ENCODE measurements at places on chromosomes 4 and X.

DNA sequence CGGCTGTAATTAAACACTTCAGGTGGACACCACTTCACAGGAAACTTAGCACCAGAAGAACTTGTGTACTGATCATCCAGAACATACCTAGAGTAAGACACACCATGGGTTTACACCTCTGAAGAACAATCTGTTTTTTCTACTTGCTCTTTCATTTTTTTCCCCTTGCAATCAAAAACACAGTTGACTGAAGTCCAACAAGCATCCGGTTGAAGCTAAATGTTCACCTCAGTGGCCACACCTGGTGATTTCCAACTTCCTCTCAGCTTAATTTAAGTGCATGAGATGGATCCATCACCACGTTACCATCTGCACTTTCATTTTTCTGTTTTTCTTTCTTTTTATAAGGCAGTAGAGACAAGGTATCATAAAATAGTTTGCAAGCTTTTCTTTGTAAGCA is 4.9 kb upstream of the TXK start:
- H3K4me3 ChIP-seq = peak overlapping the region; percentile 20
- H3K27ac ChIP-seq = peak overlapping the region; percentile 69
- peaks cover 64% of the 10 kb centered on the region for H3K4me1 ChIP-seq
- no peaks in the 10 kb centered on the region for H3K27me3 ChIP-seq

GRCh38 chrX:6778544-6779503 is 243.9 kb upstream of the VCX3A start:
- no peaks in the 10 kb centered on the region for H3K36me3 ChIP-seq
- no peak for DNase-seq
- no peaks in the 10 kb centered on the region for H3K4me1 ChIP-seq

DNA sequence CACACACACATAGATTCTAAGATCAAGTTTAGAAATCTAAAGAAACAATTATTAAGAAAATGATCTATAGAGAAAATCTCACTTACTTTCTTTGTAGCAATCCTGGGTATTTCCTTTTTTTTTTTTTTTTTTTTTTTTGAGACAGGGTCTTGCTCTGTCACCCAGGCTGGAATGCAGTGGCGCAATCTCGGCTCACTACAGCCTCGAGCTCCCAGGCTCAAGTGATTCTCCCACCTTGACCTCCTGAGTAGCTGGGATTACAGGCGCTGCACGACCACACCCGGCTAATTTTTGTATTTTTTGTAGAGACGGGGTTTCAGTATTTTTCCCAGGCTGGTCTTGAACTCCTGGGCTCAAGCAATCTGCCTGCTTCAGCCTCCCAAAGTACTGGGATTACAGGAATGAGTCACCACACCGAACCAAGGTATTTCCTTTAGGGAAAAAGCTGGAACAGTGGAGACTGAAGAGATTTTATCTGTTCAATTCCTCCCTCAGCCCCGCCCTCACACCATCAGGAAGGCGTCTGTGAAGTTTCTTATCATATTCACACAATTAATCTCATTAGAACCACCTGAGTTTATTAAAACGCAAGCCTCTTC is at the start of gene TRIML2:
Gene TRIML2 (minus strand): TSS at position 447 of the 599 bp plus-strand sequence. CDS start 4,235 bp downstream, outside the sequence.
- no peaks in the 10 kb centered on the region for H3K27me3 ChIP-seq
- no peak within 1 kb of the TSS for H3K4me3 ChIP-seq
- no peaks in the 10 kb centered on the region for H3K36me3 ChIP-seq
- H3K4me1 ChIP-seq = no peaks in the 10 kb centered on the region
- DNase-seq = no peak

DNA sequence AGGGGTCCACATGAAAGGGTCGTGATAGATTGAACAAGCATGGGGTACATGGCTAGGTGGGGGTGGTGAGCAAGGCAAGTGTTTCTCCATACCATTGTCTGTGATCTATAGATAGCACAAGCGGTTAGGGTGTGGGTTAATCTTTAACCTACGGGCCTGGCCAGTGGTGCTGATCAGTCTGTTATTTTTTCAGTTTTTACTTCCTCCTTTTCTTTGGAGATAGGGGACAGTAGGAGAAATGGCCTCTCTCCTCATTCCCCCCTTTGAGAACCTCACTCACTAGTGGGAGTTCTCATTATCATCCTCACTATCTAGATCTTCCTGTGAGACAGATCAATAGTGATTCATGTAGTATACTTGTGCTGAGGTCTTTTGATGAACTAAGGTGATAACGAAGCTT is 16.2 kb upstream of the GPKOW start:
- no peak overlapping the region for H3K27ac ChIP-seq
- H3K27me3 ChIP-seq = no peaks in the 10 kb centered on the region

GRCh38 chr4:1418494-1419285 is 12.4 kb upstream of the NKX1-1 start:
- DNase-seq = no peak
- no peak overlapping the region for H3K27ac ChIP-seq
- no peaks in the 10 kb centered on the region for H3K27me3 ChIP-seq
- no peaks in the 10 kb centered on the region for H3K4me1 ChIP-seq

DNA sequence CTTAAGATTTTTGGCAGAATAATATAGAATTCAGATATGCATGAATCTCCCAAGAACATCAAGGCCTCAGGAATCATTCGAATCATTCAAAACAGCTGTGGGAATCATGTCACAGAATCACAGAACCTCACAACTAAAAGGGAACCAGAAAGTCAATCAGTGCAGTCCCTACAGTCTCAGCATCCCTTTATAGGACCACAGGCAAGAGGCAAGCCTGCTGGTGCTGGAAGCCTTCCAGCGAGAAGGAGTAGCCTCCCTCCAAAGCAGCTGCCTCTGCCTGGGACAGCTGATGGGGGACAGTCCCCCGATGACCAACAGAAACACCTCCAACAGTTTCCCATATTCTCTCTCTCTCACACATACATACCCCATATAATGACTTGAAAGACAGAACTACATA is 20.7 kb downstream of the QDPR start:
- H3K27ac ChIP-seq = no peak overlapping the region
- DNase-seq = no peak
- H3K4me3 ChIP-seq = no peak overlapping the region
- H3K4me1 ChIP-seq = no peaks in the 10 kb centered on the region

- H3K36me3 ChIP-seq = no peaks in the 10 kb centered on the region
- no peaks in the 10 kb centered on the region for H3K4me1 ChIP-seq
- no peak overlapping the region for H3K4me3 ChIP-seq
- H3K27me3 ChIP-seq = no peaks in the 10 kb centered on the region
Measured at GRCh38 chr4:26171941-26172340, 148.9 kb upstream of the RBPJ start.

GRCh38 chr4:169228076-169228475 is 42.7 kb downstream of the SH3RF1 start:
- no peaks in the 10 kb centered on the region for H3K27me3 ChIP-seq
- no peaks in the 10 kb centered on the region for H3K4me1 ChIP-seq
- H3K36me3 ChIP-seq = no peaks in the 10 kb centered on the region
- H3K4me3 ChIP-seq = no peak overlapping the region

DNA sequence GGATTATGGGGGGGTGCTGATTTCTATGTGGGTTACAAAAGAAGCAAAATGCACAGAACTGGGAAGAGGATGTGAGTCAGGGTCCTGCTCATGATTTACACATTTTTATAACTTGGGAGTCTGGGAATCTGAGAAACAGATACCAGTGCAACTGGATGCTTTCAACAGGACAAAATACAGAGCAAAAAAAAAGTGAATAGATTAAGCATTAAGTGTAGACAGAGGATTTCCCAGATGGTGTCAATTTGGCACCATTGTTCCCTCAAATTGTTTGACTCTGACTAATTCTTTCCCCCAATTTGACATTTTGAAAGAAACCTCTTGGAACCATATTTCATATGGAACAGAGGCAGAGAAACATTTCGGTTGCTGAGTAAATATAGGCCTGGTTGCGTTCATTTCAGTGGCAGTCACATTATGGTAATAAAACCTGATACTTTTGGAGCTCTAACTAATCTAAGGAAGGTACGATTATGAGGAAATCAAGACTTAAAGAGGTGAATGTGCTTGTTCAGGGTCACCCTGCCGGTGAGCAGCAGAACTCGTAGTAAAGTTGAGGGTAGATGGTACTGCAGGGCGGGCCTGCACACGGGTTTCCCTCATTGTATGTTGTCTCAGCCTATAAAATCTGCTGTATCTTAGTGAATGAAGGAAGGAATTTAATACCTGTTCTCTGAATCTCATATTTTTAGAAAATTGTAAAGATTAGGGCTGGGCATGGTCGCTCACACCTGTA is 18.7 kb upstream of the CDKL5 start:
- no peak overlapping the region for H3K27ac ChIP-seq
- DNase-seq = no peak
- H3K36me3 ChIP-seq = no peaks in the 10 kb centered on the region
- no peak overlapping the region for H3K4me3 ChIP-seq

GRCh38 chr4:152221816-152222516 is 313.9 kb downstream of the FBXW7 start:
- no peaks in the 10 kb centered on the region for H3K27me3 ChIP-seq
- H3K4me3 ChIP-seq = no peak overlapping the region
- H3K27ac ChIP-seq = peak overlapping the region; percentile 33
- H3K4me1 ChIP-seq = peaks cover 14% of the 10 kb centered on the region

- H3K4me1 ChIP-seq = no peaks in the 10 kb centered on the region
- H3K27ac ChIP-seq = no peak overlapping the region
- DNase-seq = no peak
- no peak overlapping the region for H3K4me3 ChIP-seq
- H3K36me3 ChIP-seq = no peaks in the 10 kb centered on the region
Measured at GRCh38 chr4:52788806-52789205, 37.6 kb upstream of the ERVMER34-1 start.
